ENCODE measurements at places on chromosomes 11 and 22.

- no peak for DNase-seq
Observed at GRCh38 chr11:50098186-50098725, 65.6 kb downstream of the OR4C45 start.

- DNase-seq, result no peak
Observed at GRCh38 chr11:12768726-12769673, 94.8 kb downstream of the TEAD1 start.

GRCh38 chr11:122276221-122276620 lies 160.2 kb upstream of the BLID start:
- no peak for DNase-seq

- DNase-seq, result no peak
Observed at GRCh38 chr11:116610190-116610589, 162.6 kb downstream of the BUD13 start.

Measured in head of caudate nucleus (tissue), 42 donors.